Left hindlimb (tissue), 1 donor: ENCODE measurements at places on chromosomes 6 and 20.

GRCh38 chr20:14732343-14732742 lies 394.9 kb upstream of the FLRT3 start:
- no peak for DNase-seq

GRCh38 chr20:1876975-1877608 lies 18.1 kb upstream of the SIRPA start:
- no peak for DNase-seq

- DNase-seq, result no peak
Measured at GRCh38 chr20:43189554-43190331, at the start of gene PTPRT. Gene PTPRT (minus strand): TSS chr20:43189906. CDS start chr20:43189733, 173 bp downstream.

- DNase-seq, result no peak
Measured at GRCh38 chr6:90368001-90368400, 71.4 kb upstream of the BACH2 start.

DNA sequence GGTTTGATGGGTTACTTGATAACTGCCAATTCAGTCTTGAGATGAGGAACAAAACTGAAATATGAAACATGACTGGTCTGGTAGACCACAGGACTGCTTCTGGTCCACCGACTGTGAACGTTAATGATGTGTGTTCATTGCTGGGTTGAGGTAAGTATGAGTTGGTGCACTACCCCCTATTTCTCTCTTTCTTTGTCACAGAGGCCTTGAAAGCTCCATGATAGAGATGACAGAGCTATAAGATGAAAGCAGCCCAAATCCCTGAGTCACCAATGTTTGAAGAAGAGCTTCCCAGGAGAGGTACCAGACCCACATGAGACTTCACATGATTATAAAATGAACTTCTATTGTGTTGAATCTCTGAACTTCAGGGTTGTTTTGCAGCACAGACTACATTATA lies 555.5 kb downstream of the PTPRT start:
- no peak for DNase-seq

DNA sequence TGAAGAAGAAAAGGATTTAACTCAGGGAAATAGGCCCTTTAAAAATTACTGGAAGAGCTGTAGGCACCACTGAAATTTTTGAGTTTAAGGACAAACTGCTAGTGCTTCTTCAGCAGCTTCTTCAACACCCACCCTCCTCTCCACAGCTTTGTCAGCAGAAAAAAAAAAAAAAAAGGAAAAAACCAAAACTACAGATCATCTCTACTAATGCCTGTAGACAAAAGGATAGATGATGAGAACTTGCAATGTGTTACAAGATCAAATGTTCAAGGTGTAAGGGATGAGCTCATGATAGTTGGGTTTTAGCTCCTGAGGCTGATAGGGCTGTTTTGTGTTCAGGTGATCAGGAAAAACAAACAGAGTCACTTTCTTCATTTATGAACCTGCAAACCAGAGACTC lies 55.2 kb upstream of the PREP start:
- DNase-seq, result no peak

- no peak for DNase-seq
Measured at GRCh38 chr6:45105170-45105820, 222.8 kb upstream of the RUNX2 start.

DNA sequence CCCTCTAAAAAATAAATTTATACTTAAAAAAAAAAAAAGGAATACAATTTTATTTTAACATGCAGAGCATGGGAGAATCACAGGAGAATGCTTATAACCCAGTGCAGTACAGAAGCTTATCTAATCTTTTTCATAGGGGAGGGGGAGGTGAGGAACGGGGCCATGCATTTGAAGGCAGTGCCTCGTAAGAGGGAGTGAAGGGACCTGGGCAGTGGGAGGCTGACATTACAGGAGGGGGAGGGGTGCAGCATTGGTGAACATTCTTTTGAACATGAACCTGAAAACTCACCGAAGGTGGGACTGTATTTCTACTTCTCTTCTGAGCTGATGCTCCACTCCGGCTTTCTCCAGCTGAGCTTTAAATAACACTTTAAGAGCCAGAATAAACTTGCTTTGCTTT lies 9.3 kb downstream of the AURKA start:
- no peak for DNase-seq

GRCh38 chr20:22686097-22686496 lies 101.7 kb upstream of the FOXA2 start:
- DNase-seq, result peak; percentile 64

DNA sequence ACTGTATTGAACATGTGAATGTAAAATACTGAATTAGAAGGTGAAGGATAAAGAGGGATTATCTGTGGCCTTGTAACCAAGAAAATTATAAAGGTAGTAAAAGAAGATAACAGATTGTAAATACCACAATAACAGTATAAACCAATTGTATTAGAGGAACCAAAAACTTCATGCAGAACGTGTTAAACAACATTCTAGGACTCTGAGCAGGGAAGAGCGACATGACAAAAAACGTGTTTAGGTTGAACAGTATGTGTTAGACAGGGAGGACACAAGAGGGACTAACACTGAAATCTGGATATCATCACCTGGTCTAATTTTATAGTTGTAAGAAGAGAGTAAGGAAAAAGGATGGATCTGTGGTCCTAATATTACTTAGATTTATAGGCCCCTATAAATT lies 259.0 kb upstream of the RUNX2 start:
- no peak for DNase-seq

- no peak for DNase-seq
Measured at GRCh38 chr20:46312075-46312944, 4.0 kb upstream of the CDH22 start.

GRCh38 chr6:53326372-53327016 lies 22.3 kb downstream of the ELOVL5 start:
- DNase-seq, result no peak

DNA sequence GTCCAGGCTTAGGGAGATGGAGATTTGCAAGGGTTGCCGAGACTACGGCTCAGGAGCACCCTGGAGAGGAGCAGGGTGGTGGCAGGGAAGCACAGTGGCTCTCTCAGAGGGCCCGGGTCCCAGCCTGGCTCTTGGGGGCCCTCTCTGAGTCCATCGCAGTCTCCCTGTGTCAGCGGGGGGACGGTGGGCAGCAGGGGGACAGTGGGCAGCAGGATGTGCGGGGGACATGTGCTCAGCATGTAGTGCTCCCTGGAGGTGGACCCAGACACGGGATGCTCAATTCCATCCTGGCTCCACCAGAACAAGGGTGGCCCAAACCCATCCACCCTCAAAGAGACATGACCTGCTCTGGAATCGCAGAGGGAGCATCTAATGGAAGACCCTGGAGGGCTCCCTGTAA lies 43.0 kb upstream of the ZBP1 start:
- DNase-seq, result no peak

DNA sequence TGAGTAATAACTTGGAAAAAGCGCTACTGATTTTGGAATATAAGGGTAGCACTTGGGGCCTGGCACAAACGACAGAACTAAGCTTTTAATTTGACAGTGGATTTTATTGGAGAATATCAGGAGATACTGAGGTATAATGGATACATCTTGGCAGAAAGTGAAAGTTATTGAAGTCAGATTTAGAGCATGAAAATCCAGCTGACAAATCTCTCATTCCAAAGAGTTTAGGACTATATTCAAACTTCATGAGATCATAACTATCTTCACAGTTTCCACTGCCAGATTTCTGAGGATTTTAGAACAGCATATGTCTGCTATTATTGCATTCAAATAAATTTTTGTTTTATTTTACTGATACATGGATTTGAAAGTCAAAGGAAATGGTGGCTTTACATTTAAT lies 132.3 kb upstream of the THEMIS start:
- no peak for DNase-seq

DNA sequence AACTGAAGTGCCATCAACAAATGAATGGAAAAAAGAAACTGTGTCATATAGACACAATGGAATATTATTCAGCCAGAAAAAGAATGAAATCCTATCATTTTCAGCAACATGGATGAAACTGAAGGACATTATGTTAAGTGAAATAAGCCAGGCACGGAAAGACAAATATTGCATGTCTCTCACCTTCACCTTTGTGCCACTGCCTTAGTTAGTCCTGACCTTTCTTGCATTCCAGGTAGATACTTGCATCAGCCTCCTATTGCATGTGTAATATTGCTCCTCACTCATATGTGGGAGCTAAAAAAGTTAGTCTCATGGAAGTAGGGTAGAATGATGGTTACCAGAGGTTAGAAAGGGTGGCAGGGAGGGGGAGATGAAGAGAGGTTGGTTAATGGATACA lies 14.9 kb downstream of the NOTCH4 start:
- DNase-seq, result no peak

DNA sequence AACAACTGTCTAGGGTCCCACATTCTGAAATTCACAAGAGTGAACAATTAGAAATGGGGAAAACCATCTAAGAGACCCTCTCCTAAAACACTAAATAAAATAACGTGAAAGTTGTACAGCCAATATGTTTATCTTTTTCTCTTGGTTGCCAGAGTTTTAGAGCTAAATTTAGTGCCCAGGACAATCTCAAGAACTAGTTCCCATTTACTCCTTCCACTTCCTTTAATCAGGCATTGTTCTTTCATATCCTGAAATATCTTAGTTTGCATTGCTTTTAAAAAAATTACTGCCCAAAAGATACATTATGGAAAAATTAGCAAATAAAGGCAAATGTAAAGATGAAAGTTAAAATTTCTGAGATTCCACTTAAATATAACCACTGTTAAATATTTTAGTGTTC lies 33.1 kb upstream of the UBR2 start:
- DNase-seq, result no peak

GRCh38 chr6:157557559-157557958 lies 176.6 kb downstream of the ZDHHC14 start:
- no peak for DNase-seq

DNA sequence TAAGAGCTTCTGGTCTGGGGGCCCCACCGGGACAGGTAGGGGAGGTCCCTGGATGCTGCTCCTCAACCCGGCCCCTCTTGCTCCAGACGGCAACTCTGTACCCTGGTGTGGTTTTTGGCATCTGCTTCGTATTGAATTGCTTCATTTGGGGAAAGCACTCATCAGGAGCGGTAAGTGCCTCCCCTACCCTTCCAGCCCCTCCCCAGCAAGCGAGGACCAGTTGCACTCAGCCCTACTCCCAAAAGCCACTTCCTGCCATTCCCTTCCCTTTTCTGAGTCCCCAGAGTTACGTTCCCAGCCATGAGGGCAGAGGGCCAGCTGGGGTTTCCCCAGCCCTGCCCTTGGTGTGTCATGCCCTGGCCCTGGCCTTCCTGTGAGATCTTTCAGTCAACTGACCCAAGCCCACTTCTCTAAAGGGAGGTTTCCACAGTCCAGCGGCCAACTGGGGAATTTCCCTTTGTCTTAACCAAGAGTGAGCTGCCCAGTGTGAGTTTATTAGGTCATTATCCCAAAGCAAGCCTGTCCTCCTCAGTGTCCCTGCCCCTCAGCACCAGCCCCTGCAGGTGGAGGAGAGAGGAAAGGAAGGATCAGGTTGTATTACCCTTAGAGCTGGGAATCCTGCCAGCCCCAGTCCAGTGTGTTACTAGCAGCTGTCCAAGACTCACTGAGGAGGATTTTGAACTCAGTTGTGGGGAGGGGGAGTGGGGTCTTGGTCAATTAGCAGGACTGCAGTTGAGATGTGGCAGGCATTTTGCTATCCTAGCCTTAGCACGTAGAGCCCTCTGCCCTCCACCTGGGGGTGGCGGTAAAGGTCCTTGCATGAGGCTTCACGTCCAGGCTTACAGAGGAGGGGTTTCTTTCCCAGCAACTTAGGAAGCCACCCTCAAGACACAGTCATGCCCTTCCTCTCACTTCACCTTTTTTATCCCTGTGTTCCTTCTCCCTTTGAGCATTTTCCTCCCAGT lies 45.8 kb downstream of the TM9SF4 start:
- peak; percentile 72 for DNase-seq

GRCh38 chr20:46009816-46010215 lies 1.1 kb downstream of the MMP9 start:
- DNase-seq, result no peak
